ENCODE measurements at places on chromosomes 1 and 21. TPM values are rescaled to one million over a fixed set of nuclear protein-coding genes. Genes with fewer than 3 reads are reported as not detected.

The NBPF1 gene
- total RNA-seq: 11.8 TPM

The NGF gene
- 2.8 TPM for total RNA-seq

The VSIG8 gene
- total RNA-seq: under 0.01 TPM

The TNFRSF9 gene
- total RNA-seq: 3.1 TPM

The HEYL gene
- not detected for total RNA-seq

Measured in tracheal epithelial cell (primary cell).